ENCODE measurements at places on chromosomes 11 and 22. TPM values are rescaled to one million over a fixed set of nuclear protein-coding genes. Genes with fewer than 3 reads are reported as not detected.

Gene VPS26B
- 27.7 TPM for polyA plus RNA-seq

GRCh38 chr11:116791002-116791812 is 472 bp downstream of the APOA5 start:
- H3K27me3 ChIP-seq: no peaks in the 10 kb centered on the region
- no peak overlapping the region for H3K27ac ChIP-seq
- DNase-seq: peak; percentile 67
- H3K4me1 ChIP-seq: peaks cover 20% of the 10 kb centered on the region
- H3K4me3 ChIP-seq: no peak overlapping the region

GRCh38 chr11:21640491-21640890 is 552.4 kb upstream of the ANO5 start:
- H3K27ac ChIP-seq: no peak overlapping the region
- no peaks in the 10 kb centered on the region for H3K4me1 ChIP-seq
- no peak overlapping the region for H3K4me3 ChIP-seq
- H3K27me3 ChIP-seq: no peaks in the 10 kb centered on the region
- H3K36me3 ChIP-seq: no peaks in the 10 kb centered on the region
- no peak for DNase-seq

GRCh38 chr22:44391481-44392445 is 79.0 kb upstream of the SHISAL1 start:
- H3K27me3 ChIP-seq: peaks cover 6% of the 10 kb centered on the region
- H3K4me1 ChIP-seq: peaks cover 18% of the 10 kb centered on the region
- no peak for DNase-seq
- no peak overlapping the region for H3K4me3 ChIP-seq

DNA sequence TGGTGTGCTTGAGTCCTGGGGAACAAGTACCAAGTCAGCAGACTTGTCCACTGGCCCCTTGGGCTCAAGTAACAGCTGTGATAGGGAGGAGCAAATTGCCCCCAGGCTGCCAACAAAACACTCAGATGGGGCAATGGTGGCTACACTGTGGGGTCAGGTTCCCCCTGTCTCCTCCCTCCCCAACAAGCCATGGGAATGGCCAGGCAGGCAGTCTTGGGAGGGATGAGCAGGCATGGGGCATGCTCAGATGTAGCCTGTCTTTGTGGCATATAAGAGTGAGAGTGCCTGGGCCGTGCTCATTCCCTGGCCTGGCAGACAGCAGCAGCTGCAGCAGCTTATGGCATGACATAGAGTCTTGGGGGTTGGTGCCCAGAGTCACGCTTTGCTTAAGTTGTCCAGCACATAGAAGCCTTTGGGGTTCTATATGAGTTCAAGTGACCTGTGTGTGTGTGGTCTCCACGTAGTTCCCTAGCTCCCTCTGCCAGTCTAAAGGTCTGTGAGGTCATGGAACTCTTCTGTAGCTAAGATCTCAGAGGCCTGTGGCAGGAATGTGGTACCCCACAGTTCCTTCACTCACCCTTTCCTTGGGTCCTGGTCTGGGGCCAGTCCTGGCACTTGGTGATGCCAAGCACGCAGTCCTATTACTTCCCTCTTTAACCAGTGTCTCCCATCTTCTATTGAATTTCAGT is 44.7 kb downstream of the BIRC2 start:
- no peak overlapping the region for H3K27ac ChIP-seq
- H3K4me3 ChIP-seq: no peak overlapping the region
- no peaks in the 10 kb centered on the region for H3K27me3 ChIP-seq
- no peak for DNase-seq
- peaks cover 10% of the 10 kb centered on the region for H3K4me1 ChIP-seq

DNA sequence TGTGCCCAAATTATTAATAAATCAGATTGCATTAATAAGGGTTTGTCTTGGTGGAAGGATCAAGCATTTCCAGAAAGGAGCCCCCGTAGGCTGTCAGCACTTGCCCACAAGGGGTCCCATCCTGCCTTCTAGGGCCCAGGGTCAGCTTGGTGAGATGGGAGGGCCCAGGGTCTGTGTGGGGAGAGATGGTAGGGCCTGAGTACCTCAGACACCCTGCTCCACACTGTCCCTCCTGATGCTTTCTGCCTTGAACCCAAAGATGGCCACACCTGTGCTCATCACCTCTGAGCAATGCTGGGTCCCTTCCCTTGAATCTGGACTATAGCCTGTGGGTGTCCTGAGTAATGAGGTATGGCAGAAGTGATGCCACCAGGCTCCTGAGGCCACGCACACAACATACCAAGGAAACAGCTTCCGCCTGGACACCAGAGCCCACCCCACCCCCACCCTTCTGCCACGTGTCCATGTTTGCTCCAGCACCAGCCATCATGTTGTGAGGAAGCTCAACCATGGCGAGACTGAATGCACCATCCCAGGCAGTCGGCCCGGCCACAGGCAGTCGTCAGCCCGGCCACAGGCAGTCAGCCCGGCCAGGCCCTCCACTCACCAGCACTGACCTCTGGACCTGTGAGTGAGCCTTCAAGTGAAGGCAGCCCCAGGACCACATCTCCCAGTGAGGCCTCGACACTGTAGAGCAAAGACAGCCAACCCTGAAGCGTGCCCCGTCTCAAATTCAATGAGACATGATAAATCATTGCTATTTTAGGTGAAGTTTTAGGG is 6.8 kb downstream of the BET1L start:
- H3K36me3 ChIP-seq: peaks cover 38% of the 10 kb centered on the region
- no peak overlapping the region for H3K27ac ChIP-seq

GRCh38 chr22:30325065-30325720 is 1.5 kb downstream of the TBC1D10A start:
- peaks cover 11% of the 10 kb centered on the region for H3K36me3 ChIP-seq
- DNase-seq: peak; percentile 61
- no peaks in the 10 kb centered on the region for H3K27me3 ChIP-seq

DNA sequence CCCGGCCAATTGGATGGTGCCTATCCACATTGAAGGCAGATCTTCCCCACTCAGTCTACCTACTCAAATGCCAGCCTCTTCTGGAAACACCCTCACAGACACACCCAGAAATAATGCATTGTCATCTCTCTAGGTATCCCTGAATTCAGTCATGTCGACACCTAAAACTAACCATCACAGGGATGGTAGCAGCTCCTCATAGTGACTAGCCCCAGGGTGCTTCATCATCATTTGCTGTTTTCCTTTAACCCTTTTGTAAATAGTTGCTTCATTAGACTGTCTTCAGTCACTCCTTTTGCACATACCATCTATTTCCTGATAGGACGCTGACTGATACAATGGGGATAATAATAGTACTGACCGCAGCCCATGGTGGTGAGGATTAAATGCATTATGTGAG is 18.8 kb upstream of the AMOTL1 start:
- H3K27ac ChIP-seq: no peak overlapping the region
- peaks cover 8% of the 10 kb centered on the region for H3K4me1 ChIP-seq
- no peaks in the 10 kb centered on the region for H3K27me3 ChIP-seq
- H3K36me3 ChIP-seq: no peaks in the 10 kb centered on the region

DNA sequence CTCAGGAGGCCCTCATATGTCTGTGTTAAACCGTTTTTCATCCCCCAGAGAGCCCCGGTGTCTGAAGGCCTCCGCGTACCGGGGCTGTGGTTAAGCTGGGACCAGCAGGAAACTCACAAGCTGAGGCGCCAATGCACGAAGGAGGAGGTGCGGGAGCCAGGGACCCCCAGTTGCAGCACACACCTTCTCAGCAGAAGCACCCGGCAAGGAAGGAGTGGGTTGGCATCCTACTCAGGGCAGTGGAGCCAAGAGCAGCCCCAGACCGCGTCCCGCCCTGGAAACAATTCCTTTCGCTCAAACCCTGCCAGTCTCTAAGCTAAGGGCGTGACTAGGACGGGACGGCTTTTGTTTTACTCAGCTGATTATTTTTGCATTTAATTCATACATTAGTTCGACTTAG is 726.9 kb downstream of the BRD1 start:
- peaks cover 15% of the 10 kb centered on the region for H3K27me3 ChIP-seq
- peak; percentile 25 for DNase-seq
- H3K27ac ChIP-seq: no peak overlapping the region
- no peak overlapping the region for H3K4me3 ChIP-seq
- no peaks in the 10 kb centered on the region for H3K4me1 ChIP-seq

Gene CASP4
- 24.1 TPM for polyA plus RNA-seq

- no peaks in the 10 kb centered on the region for H3K27me3 ChIP-seq
- no peak for DNase-seq
- peaks cover 2% of the 10 kb centered on the region for H3K4me1 ChIP-seq
- peak overlapping the region; percentile 92 for H3K4me3 ChIP-seq
- peaks cover 7% of the 10 kb centered on the region for H3K36me3 ChIP-seq
Observed at GRCh38 chr11:114400915-114401223, 403 bp downstream of the RBM7 start.

DNA sequence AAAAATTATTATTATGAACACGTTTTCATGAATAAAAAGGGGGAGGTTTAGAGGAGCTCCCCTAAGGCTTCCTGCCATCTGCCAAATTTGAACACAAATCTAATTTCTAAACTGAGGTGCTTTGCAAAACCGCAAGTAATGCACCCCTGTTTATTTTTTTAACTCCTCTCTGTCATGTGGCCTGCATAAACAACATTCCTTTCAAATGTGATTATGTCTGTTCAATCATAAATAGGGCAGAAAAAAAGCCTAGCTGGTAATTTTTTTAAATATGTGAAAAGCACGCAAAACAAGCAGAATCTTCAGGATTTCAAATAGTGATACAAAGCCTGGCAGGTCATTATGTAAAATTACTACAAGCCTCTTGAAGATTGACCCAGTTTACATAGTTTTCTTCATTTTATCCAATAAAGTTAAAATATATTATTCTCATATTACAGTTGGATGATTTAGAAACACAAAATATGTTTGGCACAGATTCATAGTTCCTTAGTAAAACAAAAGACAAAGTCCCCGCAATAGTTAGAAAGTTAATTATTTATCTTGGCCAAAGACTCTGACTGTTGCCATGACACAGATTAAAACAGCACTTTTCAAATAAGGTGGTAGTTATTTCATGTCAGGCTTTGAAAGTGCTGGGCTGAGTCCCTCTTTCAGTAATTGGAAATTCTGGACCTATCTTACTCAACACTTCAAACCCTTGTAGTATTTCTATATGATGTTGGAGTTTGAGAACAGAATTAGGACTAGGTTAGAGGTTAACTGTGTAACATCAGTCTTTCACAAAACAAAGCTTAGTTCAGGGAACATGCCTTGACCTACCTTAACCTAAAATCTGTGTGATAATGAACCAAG is 200.3 kb upstream of the MPPED2 start:
- no peaks in the 10 kb centered on the region for H3K36me3 ChIP-seq
- no peaks in the 10 kb centered on the region for H3K4me1 ChIP-seq
- no peak overlapping the region for H3K27ac ChIP-seq
- H3K27me3 ChIP-seq: no peaks in the 10 kb centered on the region
- no peak overlapping the region for H3K4me3 ChIP-seq
- DNase-seq: peak; percentile 15

Gene KDELR3
- polyA plus RNA-seq: 22.2 TPM

Gene SMIM35
- polyA plus RNA-seq: 0.05 TPM

DNA sequence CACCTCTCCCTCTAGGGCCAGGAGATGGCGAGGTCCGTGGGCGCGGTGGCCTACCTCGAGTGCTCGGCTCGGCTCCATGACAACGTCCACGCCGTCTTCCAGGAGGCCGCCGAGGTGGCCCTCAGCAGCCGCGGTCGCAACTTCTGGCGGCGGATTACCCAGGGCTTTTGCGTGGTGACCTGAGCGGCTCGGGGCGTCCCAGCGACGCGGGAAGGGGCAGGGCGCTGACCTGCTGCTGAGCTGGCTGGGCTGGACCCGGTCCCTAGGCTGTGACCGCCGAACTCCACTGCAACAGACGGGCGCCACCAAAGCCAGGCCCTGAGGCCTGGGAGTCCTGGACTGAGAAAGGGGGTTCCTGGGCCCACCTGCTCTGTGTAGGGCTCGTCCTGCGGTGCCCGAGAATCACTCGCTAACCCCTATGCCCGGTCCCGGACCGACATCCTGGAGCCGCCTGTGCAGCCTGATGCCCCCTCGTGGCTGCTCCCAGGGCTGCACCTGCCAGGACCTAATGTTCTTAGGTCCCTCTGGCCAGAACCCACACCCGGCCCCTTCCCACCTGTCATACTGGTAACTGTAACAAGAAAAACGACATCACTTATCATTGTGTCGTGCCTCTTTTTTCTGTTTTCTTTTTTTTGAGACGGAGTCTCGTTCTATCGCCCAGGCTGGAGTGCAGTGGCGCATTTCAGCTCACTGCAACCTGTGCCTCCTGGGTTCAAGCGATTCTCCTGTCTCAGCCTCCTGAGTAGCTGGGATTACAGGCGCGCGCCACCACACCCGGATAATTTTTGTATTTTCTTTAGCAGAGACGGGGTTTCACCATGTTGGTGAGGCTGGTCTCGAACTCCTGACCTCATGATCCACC is 15.0 kb downstream of the RHOD start:
- H3K27ac ChIP-seq: no peak overlapping the region
- peaks cover 3% of the 10 kb centered on the region for H3K27me3 ChIP-seq
- DNase-seq: peak; percentile 56
- peak overlapping the region; percentile 22 for H3K4me3 ChIP-seq
- H3K4me1 ChIP-seq: peaks cover 7% of the 10 kb centered on the region
